ENCODE measurements at places on chromosomes 3 and 15.
A peak's percentile ranks its signal among the peaks of the same experiment; 100 is the strongest.

- DNase-seq = no peak
These were observed 290.9 kb downstream of the C3orf38 start for GRCh38 chr3:88440701-88441100.

- no peak for DNase-seq
These were observed 18.5 kb downstream of the SERPINI1 start for GRCh38 chr3:167754049-167754448.

DNA sequence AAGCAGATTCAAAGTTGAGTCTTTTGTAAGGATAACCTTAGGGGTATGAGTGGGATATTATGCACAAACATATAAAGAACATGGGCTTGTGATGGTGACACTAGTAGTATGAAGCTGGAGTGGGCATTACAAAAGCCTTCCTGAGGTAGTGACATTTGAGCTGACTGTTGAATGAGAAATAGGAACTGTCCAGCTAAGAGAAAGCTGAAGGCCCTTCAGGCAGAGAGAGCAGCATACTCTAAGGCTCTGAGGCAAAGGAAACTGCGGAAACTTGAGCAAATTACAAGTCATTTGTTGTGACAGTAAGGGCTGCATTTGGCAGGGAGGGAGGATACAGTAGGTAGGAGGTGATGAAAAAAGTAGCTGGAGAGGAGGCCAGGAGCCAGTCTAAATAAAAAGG is 190.7 kb upstream of the CD96 start:
- DNase-seq = no peak

- DNase-seq = no peak
These were observed 860.4 kb downstream of the ROBO1 start for GRCh38 chr3:78907367-78907766.

GRCh38 chr3:160473221-160473620 is 23.6 kb upstream of the TRIM59 start:
- no peak for DNase-seq

DNA sequence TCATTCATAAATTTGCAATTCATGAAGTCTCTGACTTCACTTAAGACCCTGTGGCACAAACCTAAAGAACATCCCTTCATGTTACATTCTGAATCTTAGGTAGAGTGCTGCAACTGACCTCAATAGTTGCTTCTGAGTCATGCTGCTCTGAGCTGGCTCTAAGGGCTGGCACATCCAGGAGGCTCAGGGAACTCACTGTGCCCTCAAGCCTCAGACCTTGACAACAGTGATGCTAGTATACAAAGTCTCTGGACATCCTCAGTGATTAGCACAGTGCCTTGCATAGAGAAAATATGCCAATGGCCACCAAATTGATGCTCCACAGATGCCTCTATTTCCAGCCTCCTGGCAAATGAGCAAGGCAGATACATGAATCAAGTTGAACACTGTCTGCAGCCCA is 740.9 kb upstream of the LMCD1 start:
- DNase-seq = no peak

- no peak for DNase-seq
These were observed 15.4 kb downstream of the LRIG1 start for GRCh38 chr3:66485291-66485968.

DNA sequence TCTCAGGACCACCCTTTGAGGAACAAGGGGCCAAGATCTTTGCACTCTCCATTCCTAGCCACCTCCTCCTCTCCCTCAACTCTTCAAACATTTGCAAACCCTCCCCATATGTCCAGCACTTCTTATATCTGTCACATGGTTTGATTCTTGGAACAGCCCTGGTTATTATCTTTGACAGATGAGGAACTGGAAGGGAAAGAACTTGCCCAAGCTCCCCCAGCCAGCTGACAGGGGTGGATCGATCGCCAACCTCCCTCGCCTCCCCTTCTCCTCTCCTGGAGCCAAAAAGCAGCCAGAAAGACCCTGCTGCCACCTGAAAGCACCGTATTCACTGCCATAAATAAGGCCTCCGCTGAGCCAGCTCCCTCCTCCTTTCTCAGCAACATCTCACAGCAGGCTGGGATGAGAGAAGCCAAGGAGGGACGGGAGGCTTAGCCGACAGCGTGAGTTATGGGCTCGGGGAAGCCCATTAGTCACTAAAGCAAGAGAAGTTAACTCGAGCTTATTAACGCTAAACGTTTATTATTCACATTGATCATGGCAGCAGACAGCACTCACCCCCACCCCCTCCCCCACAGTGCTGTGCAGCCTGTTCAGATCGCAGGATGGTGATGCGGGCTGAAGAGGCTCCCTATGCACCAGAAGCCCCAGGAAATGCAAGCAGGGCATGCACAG is 22.2 kb upstream of the FGD5 start:
- no peak for DNase-seq

DNA sequence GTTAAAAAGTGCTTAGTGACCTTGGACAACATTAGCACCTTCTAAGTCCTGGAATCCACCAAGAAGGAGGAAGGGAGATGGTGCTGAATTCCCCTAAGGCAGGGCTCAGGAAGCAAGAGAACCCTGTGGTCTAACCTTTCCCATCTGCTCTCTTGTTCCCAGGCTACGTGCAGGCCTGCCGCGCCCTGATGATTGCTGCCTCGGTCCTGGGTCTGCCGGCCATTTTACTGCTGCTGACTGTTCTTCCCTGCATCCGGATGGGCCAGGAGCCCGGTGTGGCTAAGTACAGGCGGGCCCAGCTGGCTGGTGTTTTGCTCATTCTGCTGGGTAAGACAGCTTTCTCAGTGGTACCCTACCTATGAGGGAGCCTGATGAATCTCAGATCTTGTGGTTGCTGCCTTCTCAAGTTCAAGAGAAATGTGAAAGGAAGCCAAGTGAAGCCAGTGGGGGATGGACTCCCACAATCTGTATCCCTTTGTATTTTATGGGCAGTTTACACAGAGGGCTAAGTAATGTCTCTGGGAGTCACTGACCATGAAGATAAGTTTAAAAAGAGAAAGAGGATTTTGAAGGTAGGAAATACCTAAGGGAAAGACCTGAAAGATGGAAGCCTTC is 4.4 kb downstream of the CLDN11 start:
- no peak for DNase-seq

DNA sequence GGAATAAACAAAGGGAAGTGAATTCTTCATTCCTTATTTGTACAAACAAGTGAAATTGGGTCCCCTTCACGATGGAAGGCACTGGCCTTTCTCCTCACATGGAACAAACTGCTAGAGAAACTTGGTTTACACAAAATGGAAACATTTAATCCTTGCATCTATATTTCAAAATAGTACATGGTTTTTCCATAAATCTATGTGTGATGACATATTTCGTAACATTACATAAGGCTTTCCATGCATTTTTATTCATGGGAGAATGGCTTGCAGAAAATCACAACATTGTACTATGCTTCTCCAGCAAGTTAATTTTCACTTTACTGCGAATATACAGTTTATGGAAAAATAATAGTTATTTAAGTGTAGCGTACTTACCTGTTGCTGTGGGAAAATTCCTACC is 81.0 kb upstream of the CDIN1 start:
- peak; percentile 25 for DNase-seq

GRCh38 chr3:141386126-141386488 is 17.8 kb downstream of the ZBTB38 start:
- DNase-seq = no peak

- peak; percentile 9 for DNase-seq
These were observed 183.5 kb upstream of the NSMCE3 start for GRCh38 chr15:29452881-29453731.

DNA sequence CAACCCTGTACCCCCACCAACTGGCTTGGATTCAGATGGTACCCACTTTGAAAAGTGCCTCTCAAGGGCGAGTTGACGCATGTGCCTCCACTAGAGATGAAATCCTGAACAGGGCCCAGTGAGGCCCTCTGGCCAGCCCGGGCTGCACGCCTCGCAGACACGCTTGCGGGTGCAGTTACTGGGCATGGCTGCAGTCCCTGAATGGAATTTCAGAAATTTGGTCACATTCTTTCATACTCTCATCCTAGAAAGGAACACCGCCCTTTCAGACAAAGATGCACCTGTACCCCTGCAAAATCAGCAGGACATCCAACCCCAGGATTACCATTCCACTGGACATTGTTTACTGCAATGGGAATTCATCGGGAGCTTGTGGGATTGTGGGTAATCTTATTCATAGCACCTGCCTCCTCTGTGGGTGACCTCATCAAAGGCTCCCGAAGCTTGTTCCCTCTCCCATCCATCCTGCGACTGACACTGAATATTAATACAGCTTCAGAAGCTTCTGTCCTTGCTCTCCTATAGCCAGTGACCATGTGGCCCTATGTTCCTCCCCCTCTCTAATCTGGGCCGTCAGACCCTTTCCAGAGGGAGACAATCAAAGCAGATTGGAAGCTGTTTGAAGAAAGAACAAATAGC is 42.5 kb upstream of the TPM1 start:
- no peak for DNase-seq

DNA sequence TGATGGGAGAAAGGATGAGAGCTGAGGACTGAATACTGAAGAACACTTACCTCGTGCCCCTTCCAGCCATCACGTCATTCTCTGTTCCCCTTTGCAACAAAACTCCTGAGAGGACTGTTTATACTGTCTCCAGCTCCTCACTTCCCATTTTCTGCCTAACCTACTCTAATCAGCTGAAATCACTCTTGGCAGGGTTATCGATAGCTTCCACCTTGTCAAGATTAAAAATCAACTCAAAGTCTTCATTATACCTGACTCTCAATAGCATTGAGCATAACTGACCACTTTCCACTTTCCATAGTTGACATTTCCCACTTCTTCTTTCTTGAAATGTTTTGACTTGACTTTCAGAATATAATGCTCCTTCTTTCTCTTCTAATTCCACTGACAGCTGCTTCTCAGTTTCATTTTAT is 4.3 kb downstream of the BTBD1 start:
- DNase-seq = no peak

All from right kidney (tissue), 9 donors.